BJ (cell line): ENCODE measurements at places on chromosomes 6 and 20.

DNA sequence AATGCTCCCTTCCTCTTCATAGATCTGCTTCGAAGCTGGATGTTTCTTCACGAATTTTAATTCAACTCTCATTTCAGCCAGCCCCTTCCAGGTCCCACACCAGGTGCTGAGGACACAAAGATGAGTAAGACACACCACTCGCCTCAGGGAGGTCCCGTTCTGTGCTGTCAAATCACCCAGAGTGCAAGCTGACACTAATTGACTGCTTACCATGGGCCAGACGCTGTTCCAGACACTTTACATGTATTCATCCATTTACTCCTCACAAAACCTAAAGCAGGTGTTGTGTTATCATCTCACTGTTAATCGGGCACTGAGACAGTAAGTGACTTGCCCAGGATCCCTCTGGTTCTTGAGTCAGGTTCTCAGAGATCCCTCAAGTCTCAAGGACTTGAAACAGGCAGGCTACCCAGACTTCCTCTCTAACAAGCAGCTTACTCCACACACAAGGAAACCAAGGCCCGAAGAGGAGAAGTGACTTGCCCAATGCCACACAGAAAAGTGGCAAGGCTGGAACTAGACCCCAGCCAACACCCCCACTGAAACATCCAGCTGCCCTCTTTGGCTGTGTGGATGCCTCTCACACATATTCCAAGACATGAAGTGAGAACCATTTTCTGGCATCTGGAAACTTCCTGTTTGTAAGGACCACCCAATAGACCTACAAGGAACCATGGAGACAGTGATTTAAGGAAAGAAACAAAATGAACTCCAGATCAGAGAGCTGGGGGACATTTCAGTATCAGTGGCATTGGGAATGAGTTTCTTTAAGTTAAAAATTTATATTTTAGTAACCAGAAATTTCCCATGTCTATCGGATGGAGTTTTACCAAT, 174.5 kb downstream of the CDC5L start:
- no peak for DNase-seq

DNA sequence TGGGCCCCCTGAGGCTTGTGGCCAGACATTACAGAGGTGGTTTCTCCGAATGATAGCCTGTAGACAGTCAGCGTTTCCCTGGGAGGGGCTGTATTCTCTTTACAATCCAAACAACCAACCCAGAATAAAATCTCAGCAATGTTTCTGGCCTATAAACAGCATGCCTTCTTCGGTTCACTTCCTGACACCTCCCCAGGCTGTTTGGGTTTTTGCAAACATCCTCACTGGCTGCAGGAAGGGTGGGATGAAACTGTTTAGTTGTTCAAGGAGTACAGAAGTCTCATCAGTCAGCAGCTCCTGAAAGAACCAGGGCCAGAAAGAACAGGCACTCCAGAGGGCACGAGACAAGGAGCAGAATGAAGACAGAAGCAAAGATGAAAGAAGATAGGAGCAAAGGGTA, 350.0 kb downstream of the QKI start:
- no peak for DNase-seq

- DNase-seq: no peak
Measured at GRCh38 chr6:6582131-6582530, 6.4 kb upstream of the LY86 start.

DNA sequence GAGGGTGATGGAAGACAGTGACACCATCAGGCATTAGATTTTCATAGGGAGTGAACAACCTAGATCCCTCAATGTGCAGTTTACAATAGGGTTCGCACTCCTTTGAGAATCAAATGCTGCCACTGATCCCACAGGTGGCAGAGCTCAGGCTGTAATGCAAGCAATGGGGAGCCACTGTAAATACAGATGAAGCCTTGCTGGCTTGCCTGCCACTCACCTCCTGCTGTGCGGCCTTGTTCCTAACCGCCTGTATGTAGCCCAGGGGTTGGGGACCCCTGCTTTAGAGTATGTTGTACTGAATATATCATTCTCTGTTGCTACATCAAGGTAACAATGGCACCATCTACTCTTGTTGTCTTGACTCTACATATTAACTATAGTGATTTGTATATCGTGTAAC, 37.1 kb downstream of the TPD52L1 start:
- no peak for DNase-seq
